ENCODE measurements at places on chromosomes 13 and 19.

DNA sequence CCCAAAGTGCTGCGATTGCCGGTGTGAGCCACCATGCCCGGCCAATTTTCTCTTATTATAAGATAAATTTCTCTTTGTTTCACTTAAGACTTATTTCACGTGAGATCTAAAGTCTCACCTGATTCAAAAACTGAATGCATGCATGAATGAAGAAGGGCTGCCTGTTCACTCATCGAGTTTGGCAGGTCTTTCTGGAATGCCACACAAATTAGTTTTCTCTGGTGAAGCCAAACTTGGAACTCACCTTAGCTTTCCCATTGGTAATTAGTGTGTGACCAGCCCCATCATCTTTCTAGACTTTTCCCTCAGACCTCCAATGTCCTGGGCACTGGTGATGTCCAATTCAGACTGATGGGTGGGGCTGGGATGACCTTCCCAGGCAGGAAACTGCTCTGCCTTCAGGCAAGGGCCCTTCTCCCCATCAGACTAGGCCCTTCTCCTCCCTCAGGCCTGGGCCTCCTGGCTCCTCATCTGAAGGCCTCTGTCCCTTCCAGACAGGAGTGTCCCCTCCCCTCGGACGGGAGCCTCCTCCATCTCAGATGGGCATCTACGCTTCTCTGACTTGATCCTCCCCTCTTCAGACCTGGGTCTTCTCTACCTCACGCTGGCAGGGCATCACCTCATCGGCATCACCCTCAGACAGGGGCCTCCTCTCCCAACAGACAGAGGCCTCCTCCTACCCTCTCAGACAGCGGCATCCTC, 14.4 kb downstream of the C3 start:
- DNase-seq: no peak

- DNase-seq: no peak
These were observed 58.8 kb downstream of the DCLK1 start for GRCh38 chr13:36072152-36072935.

GRCh38 chr13:98305670-98306069, 128.6 kb upstream of the RNF113B start:
- no peak for DNase-seq

DNA sequence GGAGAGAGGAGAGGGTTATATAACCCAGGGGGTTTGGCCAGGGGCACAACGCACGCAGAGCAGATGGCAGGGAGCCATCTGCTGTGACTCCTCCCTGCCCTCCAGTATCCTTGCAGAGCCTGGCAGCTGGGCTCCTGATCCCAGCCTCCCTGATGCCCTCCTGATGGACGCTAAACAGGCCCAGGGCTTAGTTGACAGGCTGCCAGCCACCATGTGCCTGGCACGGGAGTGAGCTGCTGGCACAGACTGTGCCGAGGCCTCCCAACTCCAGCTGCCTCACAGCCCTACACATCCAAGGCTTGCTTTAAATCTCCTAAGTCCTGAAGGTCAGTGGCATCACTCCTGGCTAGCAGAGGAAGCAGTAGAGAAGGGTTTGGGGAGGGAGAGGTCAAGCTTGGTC, 16.7 kb downstream of the SYDE1 start:
- DNase-seq: no peak

GRCh38 chr19:18768997-18769891, 21.9 kb downstream of the COMP start:
- no peak for DNase-seq

- peak; percentile 39 for DNase-seq
These were observed 58.0 kb upstream of the CYSLTR2 start for GRCh38 chr13:48595431-48596429.

DNA sequence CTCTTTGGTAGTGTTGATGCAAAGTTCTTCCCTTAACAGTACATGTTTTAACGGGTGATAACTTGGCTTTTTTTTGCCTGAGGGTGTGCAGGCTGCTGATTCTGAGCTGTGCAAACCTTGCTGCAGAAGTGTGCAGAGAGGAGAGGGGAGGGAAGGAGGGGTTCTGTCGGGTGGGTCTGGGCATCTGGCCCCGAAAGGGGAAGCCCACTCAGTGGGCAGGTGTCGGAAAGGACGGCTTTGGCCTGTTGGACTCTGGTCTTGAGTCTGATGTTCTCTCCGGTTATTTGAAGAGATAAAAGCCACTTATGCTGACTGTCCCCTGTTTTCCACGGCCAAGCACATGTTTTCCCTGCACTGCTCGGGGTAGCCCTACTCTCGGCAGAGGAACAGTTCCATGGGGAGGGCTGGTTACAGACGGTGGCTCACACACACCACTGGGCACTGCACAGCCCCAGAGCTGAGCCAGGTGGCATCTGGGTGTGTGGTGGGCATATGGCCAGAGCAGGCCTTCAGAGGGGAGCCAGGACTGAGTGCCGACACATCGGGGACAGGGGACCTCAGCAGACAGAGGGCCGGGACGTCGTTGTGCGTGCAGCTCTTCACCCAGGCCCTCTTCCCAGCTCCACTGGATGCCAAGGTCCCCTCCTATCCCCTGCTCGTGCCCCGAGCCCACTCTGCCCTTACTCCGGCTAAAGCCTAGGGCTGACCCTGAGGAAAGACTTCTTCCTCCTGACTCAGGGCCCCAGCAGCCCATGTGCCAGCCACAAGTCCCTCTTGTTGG, 93.2 kb downstream of the TEX29 start:
- DNase-seq: no peak

- no peak for DNase-seq
These were observed 7.8 kb downstream of the ANKLE1 start for GRCh38 chr19:17289489-17289888.

DNA sequence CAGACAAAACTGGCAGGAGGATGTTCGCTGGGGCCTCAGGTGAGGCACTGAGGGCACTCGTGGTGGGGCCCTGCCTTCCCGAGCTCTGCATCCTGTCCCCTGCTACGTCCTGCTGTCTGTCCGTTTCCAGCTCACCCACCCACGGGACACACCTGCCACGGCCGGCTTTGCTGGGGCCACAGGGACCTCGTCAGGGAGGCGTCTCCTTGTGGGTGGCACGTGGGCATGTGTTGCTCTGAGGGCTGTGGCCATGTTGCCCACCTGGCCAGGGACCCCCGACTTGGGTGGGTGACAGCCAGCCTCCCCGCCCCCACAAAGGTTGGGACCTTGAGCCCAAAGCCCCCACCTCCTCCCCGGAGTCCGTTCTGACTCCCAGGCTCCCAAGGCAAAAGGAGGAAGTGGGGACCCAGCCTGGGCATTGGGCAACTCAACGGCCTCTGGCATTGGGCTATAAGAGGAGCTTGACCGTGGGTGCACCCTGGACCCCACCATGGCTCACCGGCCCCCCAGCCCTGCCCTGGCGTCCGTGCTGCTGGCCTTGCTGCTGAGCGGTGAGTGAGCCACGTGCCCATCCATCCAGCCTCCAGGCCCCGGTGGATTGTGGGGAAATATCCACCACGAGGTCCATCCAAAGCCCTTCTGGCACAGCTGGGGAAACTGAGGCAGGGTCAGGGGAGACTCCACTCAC, at the start of gene PRTN3:
TSS of gene PRTN3 (plus strand) at position 481 of the 688 bp plus-strand sequence. CDS start at position 491, 10 bp downstream.
- no peak for DNase-seq

DNA sequence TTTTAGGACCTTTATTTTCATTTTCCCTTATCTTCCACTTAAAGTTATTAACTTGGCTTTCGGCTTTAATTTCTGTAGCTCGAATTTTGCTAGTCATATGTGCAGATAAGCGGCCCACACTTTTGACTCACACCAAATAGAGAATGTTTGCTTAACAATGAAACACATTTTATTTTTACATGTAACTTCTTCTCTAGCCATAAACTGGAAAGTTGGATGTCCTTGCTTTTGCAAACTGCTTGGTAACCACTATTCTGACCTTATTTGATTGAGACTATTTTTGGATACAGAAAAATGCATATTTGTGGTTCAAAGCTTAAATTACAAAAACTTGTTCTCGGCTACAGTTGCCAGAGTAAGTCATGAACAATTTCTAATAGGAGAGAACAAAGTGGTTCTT, 600.0 kb downstream of the KCTD12 start:
- DNase-seq: no peak

DNA sequence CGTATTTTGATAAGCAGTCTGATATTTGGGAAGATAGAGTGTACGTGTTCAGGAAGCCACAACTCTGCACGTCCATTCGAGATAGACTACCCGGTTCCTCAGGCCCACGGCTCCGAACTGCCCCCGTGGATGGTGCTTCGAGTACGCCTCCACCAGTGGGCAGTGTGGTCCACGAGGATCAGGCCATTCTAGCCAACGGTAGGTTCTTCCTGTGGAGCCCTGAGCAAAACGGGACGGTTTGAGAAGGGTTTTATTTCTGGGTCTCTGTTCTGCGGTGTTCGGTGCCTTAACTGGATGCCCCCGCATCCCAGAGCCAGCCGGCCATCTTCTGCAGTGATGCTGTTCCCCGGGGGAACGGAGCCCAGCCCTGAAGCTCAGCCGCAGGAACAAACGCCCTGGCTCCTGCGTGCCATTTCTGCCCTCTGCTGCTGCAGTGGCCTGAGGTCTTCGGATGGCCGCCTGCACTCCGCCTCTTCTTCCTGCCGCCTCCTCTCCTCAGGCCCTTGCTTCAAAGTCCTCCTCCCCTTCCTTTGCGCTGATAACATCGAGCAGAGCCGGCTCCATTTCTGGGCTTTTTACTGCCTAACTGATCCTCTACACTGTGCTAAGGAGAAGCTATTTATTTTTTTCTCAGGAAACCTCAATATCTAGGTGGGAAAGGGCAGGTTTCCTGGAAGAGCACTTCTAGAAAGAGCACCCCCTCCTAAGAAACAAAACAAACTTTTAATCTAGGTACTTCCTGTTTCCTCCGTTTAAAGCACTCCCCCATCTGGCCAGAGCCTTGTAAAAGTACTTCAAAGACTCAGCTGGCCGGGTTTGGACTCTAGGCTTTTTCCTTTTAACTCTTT, 36.2 kb upstream of the SLC46A3 start:
- DNase-seq: no peak

DNA sequence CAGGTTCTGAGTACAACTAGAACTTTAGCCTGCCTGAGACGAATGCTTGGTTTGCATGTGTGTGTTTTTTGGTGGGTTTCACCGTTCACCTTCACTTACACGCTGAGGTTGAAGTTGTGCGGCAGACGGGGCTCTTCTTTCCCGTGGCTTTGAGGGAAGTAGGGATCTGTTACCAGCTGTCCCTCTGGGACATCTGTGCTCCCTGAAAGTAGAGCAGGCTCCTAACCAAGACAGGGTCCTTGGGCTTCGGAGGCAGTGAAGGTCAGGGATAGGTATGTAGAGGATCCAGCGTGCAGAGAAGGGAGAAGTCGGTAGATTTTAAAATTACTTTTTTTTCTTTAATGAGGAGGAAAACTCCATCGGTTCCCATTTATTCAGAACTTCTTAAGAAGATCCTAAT, 48.7 kb downstream of the ZNF536 start:
- DNase-seq: no peak

GRCh38 chr13:38141792-38142191, 207.9 kb upstream of the UFM1 start:
- no peak for DNase-seq

GRCh38 chr19:45076851-45077730, 813 bp upstream of the ZNF296 start:
- DNase-seq: no peak

GRCh38 chr13:96783057-96783456, 211.2 kb downstream of the OXGR1 start:
- no peak for DNase-seq

DNA sequence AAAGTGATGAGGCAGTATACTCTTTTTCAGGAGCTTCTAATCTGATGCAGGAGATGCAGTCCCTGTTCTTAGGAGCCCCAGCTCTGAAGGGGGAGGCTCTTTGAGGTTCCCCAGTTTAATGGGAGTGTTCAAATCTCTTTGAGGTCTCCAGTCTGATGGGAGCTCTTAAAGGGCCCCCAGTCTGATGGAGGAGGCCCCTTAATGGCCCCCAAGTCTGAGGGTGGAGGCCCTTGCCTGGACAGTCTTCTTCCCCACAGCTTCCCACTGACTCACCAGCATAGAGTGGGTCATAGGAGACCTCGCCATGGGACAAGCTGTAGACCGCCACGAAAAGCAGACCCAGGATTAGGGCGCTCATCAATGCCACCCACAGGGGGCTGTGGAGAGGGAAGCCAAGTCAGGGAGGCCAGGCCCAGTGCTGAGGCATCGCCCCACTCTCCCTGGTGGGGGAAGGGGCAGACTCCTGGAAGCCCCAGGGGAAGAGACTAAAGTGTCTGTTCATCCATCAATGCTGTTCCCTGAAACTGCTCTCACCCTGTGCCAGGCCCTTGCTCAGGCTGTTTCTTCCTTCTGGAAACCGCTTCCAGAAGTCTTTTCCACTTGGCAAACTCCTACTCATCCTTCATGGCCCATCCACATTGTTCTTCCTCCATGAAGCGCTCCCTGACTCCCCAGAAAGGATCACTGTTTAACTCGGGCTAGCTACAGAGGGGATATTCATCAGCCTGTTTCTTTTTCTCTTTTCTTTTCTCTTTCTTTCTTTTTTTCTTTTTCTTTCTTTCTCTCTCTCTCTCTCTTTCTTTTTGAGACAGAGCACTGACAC, 2.1 kb downstream of the TM6SF2 start:
- DNase-seq: no peak

- DNase-seq: peak; percentile 91
These were observed at the start of gene ZNF473 for GRCh38 chr19:50025794-50026549. TSS of gene ZNF473 (plus strand) at chr19:50026005. CDS start at chr19:50031083, 5,078 bp downstream.

DNA sequence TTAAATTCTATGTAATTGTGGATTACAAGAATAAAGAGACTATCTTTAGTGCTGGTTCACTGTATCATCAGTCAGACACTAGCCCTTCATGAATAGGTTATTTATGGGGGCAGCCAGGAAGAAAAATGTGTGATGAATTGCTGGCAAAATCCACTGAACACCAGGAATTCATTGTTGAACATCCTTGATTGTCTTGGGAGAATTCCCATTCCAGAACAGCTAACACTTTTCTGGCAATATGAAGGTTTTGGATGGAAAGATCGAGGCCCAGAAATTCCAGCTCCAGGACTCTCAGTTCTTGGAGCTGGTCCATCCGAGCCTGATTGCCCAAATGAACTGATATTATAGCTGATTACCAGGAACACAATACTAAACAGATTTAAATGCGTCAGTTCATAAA, 11.5 kb upstream of the SPART start:
- no peak for DNase-seq

DNA sequence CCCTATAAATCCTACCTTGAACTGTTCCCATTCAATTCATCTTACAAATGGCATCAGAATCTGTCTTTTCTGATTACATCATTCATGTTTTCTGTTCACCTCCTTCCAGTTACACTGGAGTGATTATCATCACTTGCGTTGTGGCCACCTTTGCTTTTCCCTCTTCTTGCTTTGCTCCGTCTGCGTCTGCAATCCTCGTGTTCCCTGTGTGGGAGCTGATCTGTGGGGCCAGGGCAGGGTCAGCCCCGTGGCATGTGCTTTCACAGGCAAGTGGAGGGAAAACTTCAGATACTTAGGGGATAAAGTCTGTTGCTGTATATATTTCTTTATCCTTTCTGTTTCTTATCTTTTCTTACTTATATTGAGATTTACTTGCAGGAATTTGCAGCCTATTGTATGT, 277.7 kb downstream of the SLC7A1 start:
- no peak for DNase-seq
